Parietal lobe (tissue), 2 donors: ENCODE measurements at places on chromosomes 4 and X. TPM values are rescaled to one million over a fixed set of nuclear protein-coding genes. Genes with fewer than 3 reads are reported as not detected.

The SORCS2 gene
- total RNA-seq: 8.1 TPM

The CT45A1 gene
- total RNA-seq: not detected

The MAGEA2 gene
- total RNA-seq: not detected

The OTC gene
- total RNA-seq: not detected

The HPGDS gene
- 1.3 TPM for total RNA-seq

The RAB39B gene
- total RNA-seq: 27.2 TPM

The ADAMTS3 gene
- total RNA-seq: 15.3 TPM

The OPHN1 gene
- 57.9 TPM for total RNA-seq
